Central memory CD4-positive, alpha-beta T cell (primary cell): ENCODE measurements at places on chromosomes 16 and 17.

- DNase-seq, result no peak
Observed at GRCh38 chr16:3363793-3364192, 8.1 kb downstream of the OR2C1 start.

GRCh38 chr16:12729448-12729847 lies 74.2 kb downstream of the CPPED1 start:
- DNase-seq, result no peak

- no peak for DNase-seq
Observed at GRCh38 chr16:47363761-47364160, 97.1 kb downstream of the ITFG1 start.

GRCh38 chr17:60075981-60076380 lies 2.7 kb downstream of the HEATR6 start:
- no peak for DNase-seq

DNA sequence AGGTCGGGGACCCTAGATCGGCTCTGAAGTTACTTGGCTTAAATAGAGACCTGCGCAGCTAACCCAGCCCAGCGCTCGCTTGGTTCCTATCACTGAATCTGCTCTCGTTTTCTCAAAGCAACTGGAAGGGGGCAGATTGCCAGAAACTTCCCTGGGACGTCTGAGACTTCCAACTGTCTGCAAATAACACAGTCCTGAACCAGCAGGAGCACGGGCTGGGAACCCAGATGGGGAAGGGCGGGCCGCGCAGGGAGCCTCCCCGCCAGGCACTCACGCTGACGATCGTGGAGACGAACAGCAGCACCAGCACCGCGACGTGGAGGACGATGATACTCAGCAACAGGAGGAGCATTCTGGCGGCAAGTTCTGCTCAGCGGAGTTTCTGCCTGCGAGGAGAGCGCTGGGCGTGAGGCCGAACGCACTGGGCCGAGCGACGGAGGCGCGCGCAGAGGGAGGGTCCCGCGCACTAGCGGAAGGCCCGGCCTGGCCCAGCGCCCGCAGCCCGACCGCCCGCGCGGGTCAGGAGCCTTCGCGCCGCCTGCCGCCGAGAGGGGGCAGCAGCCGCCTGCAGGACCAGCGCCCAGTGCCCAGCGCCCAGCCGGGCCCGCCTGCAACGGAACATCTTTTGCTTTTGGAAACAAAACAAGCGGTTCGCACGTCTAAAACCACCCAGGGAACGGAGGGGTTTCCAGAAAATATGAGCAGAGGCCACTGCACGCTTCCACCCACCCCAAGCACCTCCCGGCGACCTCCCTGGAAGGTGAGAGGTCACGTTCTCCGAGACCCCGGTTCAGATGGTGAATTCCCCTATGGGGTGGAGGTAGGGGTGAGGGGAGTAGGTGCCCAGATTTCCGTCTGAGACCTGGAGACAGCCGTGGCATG lies 4.5 kb downstream of the PMP22 start:
- peak; percentile 5 for DNase-seq

- DNase-seq, result no peak
Observed at GRCh38 chr16:87017371-87018012, 299.7 kb downstream of the C16orf95 start.
